Activated CD4-positive, CD25-positive, alpha-beta regulatory T cell treated with anti-CD3 and anti-CD28 coated beads, Interleukin-2, amount 50 U/mL, for 72 hours (primary cell): ENCODE measurements at places on chromosomes 1 and 21.

- DNase-seq, result no peak
These were observed 89.9 kb downstream of the TIAM1 start for GRCh38 chr21:31254131-31254530.

- DNase-seq, result no peak
These were observed 323.5 kb upstream of the LRRC7 start for GRCh38 chr1:69244211-69244610.

- no peak for DNase-seq
These were observed 1.1 kb downstream of the LAMB3 start for GRCh38 chr1:209651138-209651587.

- DNase-seq, result no peak
These were observed 124.9 kb downstream of the CAPN8 start for GRCh38 chr1:223540485-223541106.

GRCh38 chr1:32742199-32742947 lies 39.8 kb upstream of the SYNC start:
- DNase-seq, result no peak

- DNase-seq, result no peak
These were observed 10.6 kb upstream of the F3 start for GRCh38 chr1:94552071-94552586.
